NCI-H524 treated with DMSO at 0.1 percent for 48 hours (cell line): ENCODE measurements at places on chromosomes 11 and 22.

GRCh38 chr11:17164361-17165246 lies 43.2 kb downstream of the PIK3C2A start:
- DNase-seq, result no peak

DNA sequence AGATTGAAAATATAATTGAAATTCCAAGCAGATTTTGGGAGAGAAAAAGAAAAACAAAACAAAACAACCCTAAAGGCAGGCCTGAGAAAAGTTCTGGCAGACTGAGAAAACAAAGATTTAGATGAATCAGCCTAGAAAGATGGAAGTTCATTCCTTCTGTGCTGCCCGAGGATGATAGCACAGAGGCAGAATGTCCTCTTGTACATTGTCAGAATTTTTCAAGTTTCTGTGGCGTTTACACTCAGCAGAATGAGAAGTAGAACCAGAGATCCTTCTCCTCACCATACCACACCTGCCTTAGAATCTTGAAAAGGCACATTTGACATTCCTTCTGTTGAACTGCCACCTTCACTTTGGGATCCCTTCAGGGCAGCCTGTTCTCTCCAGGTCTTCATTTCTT lies 62.5 kb upstream of the IZUMO1R start:
- no peak for DNase-seq

GRCh38 chr22:25373961-25374360 lies 154.5 kb downstream of the CRYBB2 start:
- DNase-seq, result no peak

DNA sequence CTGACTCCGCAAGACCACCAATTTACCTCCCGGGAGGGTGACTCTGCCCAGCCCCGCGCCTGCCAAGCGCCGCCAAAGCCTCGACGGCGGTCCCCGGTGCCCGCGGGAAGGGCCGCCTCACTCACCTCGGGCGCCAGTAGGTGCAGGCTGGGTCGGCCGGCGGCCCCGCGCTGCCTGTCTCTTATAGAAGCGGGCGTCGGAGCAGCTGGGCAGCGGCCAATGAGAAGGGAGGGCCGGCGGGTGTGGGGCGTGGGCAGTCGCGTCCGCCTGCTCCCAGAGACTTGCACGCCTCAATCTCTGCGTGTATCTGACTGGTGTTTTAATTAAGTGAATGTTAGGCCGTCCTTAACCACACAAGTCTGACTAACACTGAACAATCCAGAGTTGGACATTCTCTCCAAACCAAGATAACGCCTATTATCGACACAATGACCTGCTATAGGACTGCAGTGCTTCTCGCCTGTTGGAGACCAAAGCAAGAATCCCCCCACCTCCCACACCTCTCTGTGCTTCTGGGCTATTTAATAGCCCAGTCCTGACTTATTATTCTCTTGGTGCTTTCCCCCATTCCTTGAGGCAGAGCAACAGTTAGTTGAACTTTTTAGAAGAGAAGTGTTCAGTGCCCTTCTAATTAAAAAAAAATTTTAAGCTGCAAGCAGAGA lies at the start of gene TPH1:
TSS of gene TPH1 (minus strand) at position 154 of the 662 bp plus-strand sequence. CDS start 5,507 bp downstream, outside the sequence.
- DNase-seq, result no peak

GRCh38 chr11:21603886-21604285 lies 589.0 kb upstream of the ANO5 start:
- DNase-seq, result no peak

- no peak for DNase-seq
Measured at GRCh38 chr11:17010851-17011420, 3.3 kb downstream of the PLEKHA7 start.

DNA sequence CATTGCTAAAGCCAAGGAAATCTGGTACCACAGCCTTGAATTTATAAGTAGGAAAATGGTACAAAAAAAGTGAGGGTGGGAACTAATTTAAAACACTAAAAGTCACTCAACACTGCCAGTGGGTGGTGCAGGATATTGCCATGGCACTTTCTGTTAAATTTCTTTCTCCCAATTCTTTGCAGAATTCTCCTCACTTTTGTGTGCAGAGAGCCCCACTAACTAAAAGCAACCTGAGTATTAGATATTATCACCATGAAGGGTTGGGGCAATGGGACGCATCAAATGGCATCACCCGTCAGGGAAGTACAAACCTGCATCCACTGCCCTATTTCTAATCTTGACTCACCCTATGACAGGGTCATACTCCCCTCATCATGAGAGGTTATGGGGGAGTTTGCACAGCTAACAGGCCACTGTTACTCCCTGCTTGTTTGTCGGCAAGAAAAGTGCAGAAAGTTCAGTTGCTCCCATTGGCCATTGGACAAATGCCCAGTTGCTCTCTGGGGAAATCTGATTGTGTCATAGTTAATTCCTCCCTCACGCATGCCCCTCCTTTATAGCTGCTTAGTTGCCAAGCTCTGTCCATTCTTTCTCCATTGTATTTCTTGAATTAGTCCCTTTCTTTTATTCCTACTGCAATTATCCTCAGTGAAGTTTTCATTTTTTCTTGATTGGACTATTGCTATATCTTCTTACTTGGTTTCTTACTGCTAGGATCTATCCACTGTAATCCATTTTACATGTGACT lies 93.8 kb upstream of the BLID start:
- DNase-seq, result no peak

DNA sequence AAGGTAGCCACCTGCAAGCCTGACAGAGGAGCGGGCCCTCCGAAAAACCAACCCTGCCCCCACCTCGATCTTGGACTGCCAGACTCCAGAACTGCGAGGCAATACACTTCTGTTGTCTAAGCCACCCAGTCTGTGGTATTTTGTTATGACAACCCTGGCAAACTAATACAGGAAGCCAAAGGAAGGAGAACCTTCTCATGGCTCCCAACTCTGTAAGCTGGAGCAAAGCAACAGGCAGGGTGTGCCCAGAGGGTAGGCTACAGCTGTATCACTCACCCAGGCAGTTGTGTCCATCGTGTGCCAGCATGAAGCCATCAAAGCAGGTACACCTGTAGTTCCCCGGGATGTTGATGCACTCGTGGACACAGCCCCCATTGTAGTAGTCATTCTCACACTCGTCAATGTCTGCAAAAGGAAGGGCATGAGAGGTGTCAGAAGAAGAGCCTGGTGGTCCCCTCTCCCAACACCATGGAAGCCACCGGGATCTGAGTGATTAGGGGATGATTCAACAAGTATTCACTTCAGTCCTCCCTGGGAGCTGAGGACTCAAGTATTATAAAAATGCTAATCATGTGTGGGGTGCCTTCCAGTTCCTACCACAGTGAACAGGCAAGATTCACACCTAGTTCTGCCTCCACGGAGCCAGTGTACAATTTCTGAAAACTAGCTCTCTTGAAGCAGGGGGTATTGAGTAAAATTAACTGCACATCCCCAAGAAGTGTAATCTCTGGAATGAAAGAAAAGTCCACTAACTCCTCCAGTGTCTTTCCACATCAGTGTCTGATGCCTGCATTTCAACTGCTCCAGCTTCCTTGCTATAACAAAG lies 23.3 kb downstream of the SCUBE1 start:
- DNase-seq, result no peak

DNA sequence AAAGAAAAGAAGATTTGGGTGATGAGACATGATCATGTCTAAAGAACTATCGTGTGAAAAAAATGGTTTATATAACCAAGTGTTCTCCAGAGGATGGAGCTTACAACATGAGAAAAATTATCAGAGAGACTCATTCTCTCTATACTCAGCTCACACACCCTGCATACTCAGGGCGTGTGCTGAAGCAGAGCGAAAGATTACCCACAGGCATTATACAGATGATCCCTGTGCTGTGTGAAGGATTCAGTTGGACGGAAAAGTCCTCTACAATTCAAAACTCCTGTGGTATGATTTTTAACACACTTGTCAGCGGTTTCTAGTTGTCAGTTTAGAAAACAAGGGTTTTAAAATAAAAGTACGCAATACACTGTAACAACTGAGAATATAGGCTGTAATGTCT lies 267.3 kb downstream of the DLG2 start:
- no peak for DNase-seq

DNA sequence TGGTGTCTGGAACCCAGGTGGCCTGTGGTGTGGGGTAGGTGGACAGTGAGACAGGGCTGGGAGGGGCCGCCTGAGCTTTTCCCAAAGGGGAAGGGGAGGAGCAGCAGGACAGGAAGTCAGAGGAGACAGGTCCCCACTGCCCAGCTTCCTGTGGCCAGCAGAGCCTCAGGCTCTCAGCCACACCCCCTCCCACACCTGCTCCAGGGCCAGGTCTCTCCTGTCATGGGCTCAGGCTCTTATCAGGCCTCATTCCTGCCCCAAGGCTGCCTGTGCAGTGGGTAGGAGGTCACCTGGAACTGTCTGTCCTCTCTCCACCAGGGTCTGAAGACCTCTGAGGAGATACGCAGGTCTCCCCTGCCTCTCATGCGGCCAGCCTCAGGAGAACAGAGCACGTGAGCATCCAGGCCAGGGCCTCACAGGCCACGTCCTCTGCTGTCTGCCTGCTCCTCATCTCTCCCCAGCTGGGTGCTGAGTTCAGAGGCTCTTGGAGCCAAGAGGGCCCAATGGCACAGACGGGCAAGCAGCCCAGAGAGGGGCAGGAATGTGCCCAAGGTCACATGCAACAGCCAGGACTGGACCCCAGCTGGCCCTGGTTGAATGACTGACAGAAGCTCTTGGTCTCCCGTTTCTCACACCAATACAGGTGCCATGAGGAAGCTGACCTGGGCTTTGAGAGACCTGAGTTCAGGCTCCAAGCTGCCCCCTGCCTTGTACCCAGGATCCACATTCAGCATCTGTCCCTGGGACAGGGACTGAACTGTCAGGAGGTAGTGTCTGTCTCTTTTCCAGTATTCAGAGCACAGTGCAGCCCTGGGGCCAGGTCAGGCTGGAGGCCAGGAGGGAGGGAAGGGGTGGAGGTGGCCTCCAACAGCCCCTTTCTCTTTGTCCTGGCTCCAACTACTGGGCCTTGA lies 16.7 kb downstream of the STARD10 start:
- DNase-seq, result no peak

- DNase-seq, result no peak
Measured at GRCh38 chr11:71432761-71433647, 15.2 kb downstream of the DHCR7 start.

GRCh38 chr22:34902335-34902734 lies 163.6 kb upstream of the ISX start:
- DNase-seq, result no peak

DNA sequence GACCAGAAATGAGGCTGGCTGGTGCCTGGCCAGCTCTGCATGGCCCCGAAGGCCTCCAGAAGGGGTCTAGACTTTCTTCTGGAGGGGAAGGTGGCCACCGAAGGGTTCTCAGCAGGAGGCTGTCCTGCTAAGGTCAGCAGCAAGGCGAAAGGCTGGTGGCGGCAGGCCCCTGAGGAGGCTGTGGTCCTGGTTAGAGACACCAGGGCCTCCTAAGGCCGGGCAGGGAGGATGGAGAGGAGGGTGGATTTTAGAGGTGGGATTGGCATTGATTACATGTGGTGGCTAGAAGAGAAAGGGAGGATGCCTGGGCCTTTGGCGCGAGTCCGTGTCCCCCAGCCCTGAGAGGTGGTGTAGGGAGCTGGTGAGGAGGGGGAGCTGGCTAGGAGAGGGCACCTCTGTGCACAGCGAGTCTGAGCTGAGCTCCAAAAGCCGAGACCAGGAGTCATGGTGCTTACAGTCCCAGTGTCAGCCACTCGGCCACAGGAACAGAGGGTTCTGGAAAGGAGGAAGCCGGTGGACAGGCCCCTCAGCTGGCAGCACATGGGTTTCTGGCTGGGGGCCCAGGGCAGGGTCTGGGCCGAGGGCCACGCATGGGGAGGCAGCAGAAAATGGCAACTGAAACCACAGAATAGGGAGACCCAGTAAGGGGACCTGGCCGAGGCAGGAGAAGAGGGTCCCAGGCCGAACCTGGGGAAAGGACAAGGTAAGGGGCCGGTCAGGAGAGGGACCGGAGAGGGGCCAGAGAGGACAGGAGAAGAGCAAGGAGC lies 2.5 kb downstream of the FERMT3 start:
- no peak for DNase-seq

GRCh38 chr11:102950622-102951081 lies 4.9 kb downstream of the MMP13 start:
- DNase-seq, result no peak

DNA sequence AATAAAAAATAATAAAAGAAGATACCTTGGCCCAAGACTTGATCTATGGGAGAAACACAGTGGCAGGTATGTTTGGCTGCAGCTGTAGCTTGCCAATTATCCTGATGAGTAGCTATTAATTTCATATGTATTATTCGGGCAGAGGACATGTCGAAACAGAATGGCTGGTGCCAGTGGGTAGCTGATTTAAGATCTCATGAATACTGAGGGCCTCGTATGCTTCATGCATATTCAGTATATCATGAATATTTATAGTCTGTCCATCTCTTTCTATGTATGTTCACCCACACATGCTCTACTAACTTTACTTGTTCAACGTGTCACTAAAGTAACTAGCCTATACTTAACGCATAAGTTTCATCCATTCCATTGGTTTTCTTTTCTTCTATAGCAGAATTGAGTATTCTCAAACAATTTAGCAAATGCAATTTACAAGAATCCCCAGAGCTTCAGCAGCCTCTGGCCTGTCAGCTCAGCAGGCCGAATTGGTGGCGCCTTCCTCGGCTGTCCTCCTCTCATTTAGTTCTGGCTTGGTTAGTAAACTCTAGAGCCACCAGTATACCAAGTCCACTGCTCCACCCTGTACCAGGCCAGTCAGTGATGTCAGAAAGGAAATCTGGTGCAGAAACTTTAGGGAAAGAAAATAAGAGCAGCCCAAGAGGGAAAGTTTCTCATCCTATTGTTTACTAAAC lies 17.9 kb downstream of the ART5 start:
- no peak for DNase-seq

- no peak for DNase-seq
Measured at GRCh38 chr11:94077552-94078293, 50.9 kb upstream of the PANX1 start.

GRCh38 chr11:113906038-113906437 lies 1.4 kb downstream of the HTR3B start:
- DNase-seq, result no peak

GRCh38 chr11:132971351-132971750 lies 561.0 kb downstream of the OPCML start:
- no peak for DNase-seq

DNA sequence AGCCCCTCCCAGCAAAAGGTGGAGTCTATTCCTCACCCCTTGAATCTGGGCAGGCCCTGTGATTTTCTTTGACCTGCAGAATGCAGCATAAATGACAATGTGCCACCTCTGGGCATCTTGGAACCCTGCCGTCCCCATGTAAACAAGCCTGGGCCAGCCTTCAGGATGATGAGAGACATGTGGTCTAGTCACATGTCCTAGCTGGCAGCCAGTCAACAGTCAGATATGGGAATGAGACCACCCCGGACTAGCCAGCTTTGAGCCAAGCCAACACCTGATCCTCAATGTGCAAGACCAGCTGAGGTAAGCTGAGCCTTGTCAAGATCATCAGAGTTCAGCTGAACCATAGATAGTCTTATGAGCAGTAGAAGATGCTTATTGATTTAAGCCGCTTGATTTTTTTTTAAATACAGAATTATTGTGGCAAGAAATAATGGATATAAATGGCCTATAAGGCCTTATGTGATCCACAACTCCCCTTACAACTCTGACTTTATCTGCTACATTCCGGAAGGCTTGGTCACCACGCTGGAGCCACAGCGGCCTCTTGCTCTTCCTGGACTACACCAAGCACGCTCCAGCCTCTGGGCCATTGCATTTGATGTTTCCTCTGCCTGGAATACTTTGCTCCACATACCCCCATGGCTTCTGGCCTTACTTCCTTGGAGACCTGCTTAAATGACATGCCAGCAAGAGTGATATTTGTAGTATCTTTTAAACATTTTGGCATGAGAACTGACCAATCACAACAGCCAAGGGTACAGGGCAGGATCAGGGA lies 225.9 kb upstream of the SESN3 start:
- no peak for DNase-seq

GRCh38 chr11:88402784-88403183 lies 65.2 kb upstream of the CTSC start:
- no peak for DNase-seq
